DND-41 (cell line): ENCODE measurements at places on chromosomes 11 and 22.
A peak's percentile ranks its signal among the peaks of the same experiment; 100 is the strongest.

- no peak for DNase-seq
These were observed 59.1 kb upstream of the PRDM11 start for GRCh38 chr11:45087086-45087899.

DNA sequence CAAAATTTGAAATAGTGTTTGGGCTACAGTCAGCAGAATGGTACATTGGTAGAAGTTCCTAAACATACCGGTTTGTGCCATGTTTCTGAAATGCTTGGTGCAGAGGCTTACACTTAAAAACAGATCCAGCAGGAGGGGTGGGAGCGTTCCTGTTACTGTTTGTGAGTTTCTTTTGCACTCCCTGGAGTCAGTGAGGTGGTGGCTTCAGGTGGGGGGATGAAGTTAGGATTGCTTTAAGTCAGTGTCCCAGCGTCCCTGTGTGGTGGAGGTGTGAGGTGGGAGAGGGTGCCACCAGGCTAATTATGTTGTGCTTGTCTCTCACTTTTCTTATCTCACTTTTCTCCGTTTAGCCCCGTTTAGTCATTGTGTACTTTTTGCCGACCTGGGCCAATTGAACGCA is 9.7 kb downstream of the TNRC6B start:
- DNase-seq, result no peak

- DNase-seq, result no peak
These were observed 59.1 kb downstream of the IGLL1 start for GRCh38 chr22:23520863-23521440.

- no peak for DNase-seq
These were observed 50.6 kb downstream of the WNT11 start for GRCh38 chr11:76155500-76156227.

GRCh38 chr22:45504373-45505341 is 2.0 kb downstream of the FBLN1 start:
- DNase-seq, result no peak

DNA sequence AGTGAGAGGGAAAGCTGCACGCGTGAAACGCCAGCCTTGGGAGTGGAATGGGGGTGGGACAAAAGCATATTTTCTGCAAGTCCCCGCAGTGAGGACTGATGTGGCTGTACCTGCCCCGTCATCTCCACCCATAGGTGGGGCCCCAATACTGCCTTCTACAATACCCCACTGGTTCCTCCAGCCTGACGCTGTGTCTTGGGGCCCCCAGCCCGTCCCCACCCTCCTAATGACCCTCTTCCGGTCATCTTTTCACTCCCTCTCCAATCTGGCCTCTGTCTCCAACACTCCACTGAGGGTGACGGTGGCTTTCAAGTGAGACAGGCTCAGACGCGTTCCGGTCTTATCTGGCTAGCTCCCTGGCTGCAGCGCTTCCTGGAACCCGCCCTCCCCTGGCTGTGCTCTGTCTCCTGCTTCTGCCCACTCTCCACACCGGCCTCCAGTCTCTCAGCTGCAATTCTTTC is 104.2 kb downstream of the MICAL3 start:
- DNase-seq, result no peak

GRCh38 chr11:30914143-30914762 is 328.1 kb upstream of the MPPED2 start:
- no peak for DNase-seq

DNA sequence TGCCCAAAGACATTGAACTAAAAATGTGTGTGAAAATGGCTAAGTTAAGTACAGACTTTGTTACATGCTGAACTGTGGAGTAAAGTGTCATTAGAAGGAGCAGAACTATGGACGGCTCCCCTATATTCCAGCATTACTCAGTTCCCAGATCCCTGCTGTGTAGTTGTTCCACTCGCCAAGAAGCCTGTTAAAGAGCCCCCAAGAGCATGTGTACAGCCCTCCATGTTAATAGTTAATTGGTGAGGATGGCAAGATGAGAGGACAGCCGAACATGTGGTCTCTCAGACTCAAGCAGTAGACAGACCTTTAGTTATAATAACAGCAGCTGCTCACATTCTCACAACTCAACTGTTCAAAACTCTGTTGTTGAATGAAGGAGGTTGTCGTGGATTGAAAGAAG is 127.4 kb downstream of the ELP4 start:
- no peak for DNase-seq

DNA sequence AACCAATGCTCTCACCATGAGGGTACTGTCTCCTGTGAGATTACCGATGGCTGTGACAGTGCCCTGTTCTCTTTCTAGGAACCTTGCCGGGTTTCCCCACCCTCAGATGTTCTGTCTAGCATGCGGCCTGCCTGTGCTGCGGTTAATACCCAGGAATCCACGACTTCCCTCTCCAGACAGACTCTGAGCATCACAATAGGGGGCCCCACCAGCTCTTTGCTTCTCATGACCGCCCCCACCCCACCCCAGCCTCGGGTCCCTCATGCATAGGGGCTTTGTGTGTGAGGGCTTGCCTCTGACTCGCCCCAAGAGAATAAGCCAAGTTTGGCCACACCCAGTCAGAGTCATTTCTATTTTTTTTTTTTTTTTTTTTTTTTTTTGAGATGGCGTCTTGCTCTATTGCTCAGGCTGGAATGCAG is 10.3 kb downstream of the PARVG start:
- DNase-seq, result no peak

- DNase-seq, result no peak
These were observed 7.5 kb downstream of the MUC6 start for GRCh38 chr11:1029051-1029450.

- DNase-seq, result no peak
These were observed 3.1 kb downstream of the FDX1 start for GRCh38 chr11:110432713-110433392.

- no peak for DNase-seq
These were observed 529.6 kb upstream of the CCDC90B start for GRCh38 chr11:83815736-83816135.

DNA sequence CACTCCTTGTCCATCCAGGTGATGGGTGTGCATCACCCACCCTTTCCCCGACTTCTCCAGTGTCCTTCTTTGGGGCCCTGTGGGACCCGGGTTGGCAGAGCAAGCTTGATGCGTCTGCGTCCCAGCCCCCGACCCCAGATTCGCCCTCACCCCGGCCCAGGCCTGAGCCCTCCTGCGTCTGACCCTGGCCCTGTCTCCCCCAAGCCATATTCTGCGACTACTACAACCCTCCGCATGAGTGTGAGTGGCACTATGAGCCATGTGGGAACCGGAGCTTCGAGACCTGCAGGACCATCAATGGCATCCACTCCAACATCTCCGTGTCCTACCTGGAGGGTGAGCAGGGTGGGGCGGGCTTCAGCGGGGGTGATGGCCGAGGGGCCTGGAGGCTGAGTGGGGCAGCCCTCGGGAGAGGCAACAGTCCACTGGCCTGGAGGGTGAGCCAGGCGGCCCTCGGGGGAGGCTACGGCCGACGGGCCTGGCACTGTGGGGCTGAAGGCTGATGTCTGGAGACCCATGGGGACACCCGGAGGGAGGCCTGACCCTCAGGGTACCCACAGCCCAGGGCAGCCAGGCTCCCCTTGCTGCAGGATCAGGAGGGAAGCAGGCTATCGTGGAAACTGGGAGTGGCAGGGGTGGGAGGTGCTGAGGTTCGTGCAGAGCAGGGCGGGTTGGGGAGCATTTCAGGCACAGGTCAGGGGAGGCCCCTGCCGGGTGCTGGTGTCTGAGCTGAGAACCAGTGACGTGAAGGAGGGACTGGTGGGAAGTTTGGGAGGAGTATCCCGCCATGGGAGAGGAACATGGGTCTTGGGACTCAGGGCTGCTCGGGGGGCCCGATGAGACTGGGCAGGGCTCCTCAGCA is 15.3 kb downstream of the MUC2 start:
- no peak for DNase-seq

- no peak for DNase-seq
These were observed 162.6 kb downstream of the KIF18A start for GRCh38 chr11:27945348-27945747.

- no peak for DNase-seq
These were observed 1.3 kb upstream of the SSH3 start for GRCh38 chr11:67301951-67302516.

GRCh38 chr11:69473276-69473845 is 8.1 kb upstream of the LINC01488 start:
- DNase-seq, result no peak

GRCh38 chr22:31579835-31580242 is 82.2 kb downstream of the PISD start:
- no peak for DNase-seq

DNA sequence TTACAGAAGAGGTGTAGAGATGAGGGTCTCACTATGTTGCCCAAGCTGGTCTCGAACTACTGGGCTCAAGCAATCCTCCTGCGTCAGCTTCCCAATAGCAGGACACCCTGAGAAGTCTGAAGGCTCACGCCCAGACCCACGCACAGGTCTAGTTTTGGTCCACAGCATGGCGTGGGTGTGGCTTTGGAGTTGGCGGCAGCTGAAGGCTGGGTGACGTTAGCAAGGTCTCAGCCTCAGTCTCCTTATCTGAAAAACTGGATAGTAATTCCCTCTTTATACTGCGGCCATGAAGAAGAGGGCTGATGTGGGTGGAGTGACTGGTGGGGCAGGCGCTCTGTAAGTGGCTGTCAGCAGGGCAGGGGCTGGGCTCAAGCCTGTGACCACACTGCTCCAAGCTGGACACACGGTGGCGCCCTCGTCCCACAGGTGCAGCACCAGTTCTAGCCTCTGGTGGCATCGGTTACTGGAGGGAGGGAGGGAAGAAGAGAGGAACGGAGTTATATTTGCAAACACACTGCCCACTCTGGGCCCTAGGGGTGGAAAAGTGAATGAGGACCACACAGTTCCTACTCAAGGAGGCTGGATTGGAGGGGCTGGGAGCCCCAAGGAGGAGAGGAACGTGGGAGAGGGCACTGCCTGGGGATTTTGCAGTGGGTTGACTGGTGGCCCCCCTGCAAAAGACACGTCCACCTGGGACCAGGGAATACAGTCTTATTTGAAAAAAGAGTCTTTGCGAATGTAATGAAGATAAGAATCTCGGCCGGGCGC is 19.6 kb upstream of the CARD10 start:
- DNase-seq, result peak; percentile 86

GRCh38 chr11:118677977-118678376 is 1.5 kb downstream of the TREH start:
- no peak for DNase-seq

- DNase-seq, result no peak
These were observed 135.2 kb downstream of the WNT11 start for GRCh38 chr11:76071090-76071489.

DNA sequence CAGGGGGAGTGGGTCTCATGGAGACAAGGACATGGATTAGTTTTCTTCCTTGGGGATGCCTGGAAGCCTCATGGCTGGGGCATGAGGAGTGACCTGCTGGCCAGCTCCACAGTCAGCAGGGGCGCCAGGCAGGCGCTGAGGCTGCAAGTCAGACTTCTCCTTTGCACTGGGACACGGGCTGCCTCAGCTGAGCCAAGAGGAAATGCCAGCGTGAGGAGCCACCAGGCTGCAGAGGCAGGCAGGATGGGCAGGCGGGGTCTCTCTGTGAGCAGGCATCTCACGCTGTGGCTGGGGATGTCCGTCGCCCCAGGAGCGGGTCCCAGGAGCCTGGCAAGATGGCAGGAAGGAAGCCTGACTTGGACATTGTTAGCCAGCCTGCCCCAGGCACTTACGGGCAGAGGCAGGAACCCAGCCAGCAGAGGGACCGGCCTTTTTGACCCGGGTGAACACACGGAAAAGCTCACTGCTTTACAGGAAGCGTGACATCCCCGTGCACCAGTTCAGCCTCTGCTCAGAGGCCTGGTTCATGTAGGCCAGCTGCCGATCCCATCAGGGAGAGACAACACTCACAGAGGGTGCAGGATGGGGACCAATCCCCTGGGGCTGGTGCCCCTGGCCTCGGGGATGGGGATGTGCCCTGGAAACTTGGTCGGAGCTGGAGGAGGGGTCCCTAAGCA is 10.2 kb downstream of the GNB1L start:
- DNase-seq, result no peak

DNA sequence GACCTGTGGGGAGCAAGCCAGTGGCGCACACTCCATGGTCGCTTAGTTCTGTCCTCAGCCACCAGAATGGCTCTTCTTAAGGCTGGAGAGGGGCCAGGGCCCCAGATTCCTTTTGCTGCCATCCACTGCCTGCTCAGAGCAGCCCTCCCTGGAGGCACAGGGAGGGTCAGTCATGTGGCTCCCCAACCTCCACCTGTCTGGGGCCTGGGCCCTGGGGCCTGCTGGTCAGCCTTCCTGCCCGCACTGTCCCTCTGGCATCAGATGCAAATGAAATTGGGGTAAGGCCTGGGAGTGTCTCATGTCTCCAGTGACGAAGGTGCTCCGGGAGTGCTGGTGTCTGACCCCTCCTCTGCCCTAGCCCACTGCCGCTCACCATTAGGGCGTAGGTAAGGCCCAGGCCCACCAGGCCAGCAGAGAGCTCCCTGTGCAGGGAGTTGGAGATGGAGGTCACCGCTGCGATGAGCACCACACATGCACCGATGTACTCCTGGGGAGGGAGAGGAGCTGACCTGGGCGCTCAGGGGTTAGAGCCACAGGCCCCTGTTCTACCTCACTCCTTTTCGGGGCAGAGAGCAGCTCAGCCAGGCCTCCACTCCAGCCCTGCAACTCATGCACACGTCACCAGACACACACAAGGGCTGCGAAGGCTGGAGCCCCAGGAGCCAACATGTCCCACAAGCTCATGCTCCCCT is 9.0 kb upstream of the KCNJ11 start:
- DNase-seq, result no peak

- no peak for DNase-seq
These were observed 83.5 kb downstream of the CTTN start for GRCh38 chr11:70481625-70482528.

GRCh38 chr22:26615149-26615548 is 2.7 kb downstream of the CRYBB1 start:
- peak; percentile 17 for DNase-seq

GRCh38 chr11:87597725-87598124 is 560.0 kb downstream of the TMEM135 start:
- DNase-seq, result no peak

- DNase-seq, result no peak
These were observed 25.5 kb downstream of the PTPRJ start for GRCh38 chr11:48005831-48006270.

- no peak for DNase-seq
These were observed 6.0 kb downstream of the NXPE1 start for GRCh38 chr11:114553642-114554041.

- no peak for DNase-seq
These were observed 18.3 kb upstream of the TTLL12 start for GRCh38 chr22:43205261-43205691.

DNA sequence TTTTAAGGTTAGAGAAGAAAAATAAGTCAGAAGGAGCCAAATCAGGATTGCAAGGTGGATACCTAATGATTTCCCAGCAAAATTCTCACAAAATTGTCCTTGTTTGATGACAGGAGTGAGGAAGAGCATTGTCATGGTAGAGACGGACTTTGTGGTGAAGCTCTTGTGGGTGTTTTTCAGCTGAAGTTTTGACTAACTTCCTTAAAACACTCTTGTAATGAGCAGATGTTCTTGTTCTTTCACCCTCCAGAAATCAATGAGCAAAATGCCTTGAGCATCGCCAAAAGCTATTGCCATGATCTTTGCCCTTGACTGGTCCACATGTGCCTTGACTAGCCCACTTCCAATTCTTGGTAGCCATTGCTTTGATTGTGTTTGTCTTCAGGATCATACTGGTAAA is 20.0 kb downstream of the CALCB start:
- DNase-seq, result no peak
